Hepatocyte (in vitro differentiated cells): ENCODE measurements at places on chromosomes 3 and 15.

GRCh38 chr15:86522721-86523120 is 443.1 kb downstream of the AGBL1 start:
- no peak for DNase-seq

- DNase-seq: no peak
Observed at GRCh38 chr3:16055606-16056211, 118.8 kb upstream of the GALNT15 start.

- DNase-seq: no peak
Observed at GRCh38 chr15:63891768-63892133, 58.0 kb upstream of the HERC1 start.

GRCh38 chr3:19002606-19003005 is 145.7 kb upstream of the KCNH8 start:
- DNase-seq: no peak

DNA sequence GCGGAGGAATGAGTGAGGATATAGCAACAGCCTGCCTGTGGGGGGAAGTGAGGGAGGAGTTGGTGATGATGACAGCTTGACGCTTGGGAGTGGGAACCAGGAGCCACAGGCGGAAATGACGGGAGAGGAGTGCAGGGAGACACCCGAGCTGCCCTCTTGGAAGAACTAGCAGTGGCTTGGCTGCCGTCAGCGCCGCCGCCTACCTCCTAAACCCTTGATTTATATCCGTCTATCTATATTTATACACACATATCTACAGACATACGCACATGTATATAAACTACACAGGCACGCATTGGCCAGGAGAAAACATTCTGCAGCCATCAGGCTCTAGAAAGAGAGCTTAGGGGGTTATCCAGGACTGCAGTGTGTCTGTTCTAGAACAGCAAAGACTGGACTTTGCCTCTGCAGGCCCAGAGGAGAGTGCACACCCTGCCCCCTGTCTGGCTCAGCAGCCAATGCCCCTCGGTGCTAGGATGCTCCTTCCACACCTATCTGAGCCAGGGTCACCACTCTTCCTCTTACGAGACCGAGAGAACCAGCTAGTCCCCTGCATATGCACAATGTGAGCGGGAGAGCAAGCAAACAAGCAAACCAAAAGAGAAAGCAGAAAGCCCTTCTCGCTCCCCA is 45.3 kb upstream of the MAGEF1 start:
- DNase-seq: peak; percentile 83

- peak; percentile 9 for DNase-seq
Observed at GRCh38 chr3:36257158-36257852, 123.0 kb upstream of the STAC start.

GRCh38 chr3:53803124-53803815 is 42.9 kb downstream of the CHDH start:
- no peak for DNase-seq

DNA sequence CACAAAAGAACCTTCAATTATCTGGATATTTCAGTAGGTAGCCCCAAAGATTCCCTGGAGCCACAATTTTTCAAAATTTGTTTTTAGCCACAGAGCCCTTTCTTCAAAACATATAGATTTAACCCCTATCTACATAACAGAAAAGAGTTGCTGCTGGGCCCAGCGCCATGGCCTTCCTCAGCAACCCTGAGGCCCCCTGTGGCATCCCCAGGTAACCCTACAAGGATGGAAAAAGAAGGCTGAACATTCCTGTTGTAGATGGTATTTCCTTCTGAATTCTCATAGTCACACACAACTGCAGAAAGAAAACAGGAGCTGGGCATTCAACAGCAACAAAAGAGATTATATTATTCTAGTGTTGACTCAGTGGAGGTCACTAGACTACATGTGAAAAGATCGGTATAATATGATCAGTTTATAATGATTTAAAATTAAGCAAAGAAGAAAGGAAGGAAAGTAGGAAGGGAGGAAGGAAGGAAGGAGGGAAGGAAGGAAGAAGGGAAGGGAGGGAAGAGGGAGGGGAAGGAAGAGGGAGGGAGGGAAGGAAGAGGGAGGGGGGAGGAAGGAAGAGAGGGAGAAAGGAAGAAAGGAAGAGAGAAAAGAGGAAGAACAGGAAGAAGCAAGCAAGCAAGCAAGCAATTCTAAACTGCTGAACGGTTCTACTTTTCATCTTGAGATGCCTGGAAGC is 342.5 kb upstream of the NR2F2 start:
- no peak for DNase-seq

GRCh38 chr3:105878061-105878460 is 9.2 kb upstream of the CBLB start:
- no peak for DNase-seq

DNA sequence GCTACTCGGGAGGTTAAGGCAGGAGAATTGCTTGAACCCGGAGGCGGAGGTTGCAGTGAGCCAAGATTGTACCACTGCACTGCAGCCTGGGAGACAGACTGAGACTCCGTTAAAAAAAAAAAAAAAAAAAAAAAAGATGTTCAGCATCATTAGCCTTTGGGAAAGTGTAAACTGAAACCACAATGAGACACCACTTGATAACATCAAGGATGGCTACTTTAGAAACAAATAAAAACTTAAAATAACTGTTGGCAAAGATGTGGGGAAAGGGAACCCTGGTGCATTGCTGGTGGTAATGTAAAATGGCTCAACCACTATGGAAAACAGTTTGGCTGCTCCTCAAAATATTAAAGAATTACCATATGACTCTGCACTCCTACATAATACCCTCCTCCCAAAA is 1.9 kb downstream of the LEO1 start:
- DNase-seq: no peak
